ENCODE measurements at places on chromosomes 7 and 10. TPM values are rescaled to one million over a fixed set of nuclear protein-coding genes. Genes with fewer than 3 reads are reported as not detected.

GRCh38 chr10:119680050-119680449 is 28.9 kb downstream of the BAG3 start:
- peak; percentile 47 for DNase-seq

Gene PNLIPRP2
- total RNA-seq = not detected

DNA sequence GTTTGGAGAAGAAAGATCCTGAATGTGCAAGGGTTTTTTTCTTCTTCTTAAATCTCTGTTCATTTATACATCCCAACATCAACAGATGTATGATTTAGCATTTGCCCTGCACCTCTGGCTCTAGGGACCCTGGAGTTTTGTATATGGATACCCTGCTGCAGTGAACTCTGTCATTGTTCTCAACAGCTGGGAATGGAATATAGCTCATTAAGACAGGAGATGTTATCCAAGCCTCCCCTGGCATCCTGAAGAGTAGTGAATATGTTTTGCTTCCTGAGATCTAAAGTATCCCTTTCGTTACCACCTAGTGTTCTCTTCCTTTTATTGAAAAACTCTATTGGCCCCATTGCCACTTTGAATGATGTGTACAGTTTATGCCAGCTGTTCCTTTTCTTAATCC is 275.9 kb downstream of the EXOC4 start:
- DNase-seq = no peak

GRCh38 chr10:8327140-8327423 is 272.6 kb downstream of the GATA3 start:
- no peak for DNase-seq

Gene ZNF736
- 7.6 TPM for total RNA-seq

Gene CFAP58
- total RNA-seq = 0.62 TPM

DNA sequence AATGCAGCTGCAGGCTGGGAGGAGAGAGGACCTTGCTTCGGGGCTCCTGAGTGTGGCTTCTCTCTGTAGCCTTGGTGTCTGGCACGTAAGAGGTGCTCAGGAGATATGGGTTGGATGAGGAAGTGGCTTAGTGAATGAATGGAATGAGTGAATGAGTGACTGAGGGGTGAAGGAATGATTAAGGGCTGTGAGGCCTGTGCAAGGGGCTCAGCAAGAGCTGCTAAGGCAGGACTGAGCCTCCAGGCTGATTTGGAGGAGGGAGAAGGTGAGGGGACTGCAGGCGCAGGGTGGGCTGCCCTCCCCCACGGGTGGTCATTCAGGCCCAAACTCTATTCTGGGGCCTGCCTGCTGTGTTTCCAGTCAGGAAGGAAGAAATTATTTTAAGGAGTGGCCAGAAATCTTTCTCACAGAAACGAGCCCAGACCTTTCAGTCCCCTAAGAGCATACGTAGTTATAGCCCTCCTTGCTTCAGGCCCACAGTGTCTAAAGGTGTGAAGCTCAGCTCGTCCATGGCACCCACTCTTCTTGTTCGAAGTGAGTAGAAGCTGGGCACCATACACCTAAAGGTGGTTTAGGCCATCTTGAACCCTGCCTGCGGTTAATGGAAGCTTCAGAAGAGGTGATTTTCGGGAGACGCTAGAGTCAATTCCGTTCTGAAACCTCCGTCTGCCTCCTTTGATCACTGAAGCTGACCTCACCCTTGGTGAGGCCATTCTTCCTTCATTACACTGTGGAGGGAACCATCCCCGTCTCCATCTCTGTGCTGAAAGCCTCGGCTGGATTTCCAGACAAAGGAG is 49.5 kb upstream of the SAMD8 start:
- no peak for DNase-seq

Data from myocyte (in vitro differentiated cells).